Pancreas (tissue), 10 donors: ENCODE measurements at places on chromosomes 11 and 22.

DNA sequence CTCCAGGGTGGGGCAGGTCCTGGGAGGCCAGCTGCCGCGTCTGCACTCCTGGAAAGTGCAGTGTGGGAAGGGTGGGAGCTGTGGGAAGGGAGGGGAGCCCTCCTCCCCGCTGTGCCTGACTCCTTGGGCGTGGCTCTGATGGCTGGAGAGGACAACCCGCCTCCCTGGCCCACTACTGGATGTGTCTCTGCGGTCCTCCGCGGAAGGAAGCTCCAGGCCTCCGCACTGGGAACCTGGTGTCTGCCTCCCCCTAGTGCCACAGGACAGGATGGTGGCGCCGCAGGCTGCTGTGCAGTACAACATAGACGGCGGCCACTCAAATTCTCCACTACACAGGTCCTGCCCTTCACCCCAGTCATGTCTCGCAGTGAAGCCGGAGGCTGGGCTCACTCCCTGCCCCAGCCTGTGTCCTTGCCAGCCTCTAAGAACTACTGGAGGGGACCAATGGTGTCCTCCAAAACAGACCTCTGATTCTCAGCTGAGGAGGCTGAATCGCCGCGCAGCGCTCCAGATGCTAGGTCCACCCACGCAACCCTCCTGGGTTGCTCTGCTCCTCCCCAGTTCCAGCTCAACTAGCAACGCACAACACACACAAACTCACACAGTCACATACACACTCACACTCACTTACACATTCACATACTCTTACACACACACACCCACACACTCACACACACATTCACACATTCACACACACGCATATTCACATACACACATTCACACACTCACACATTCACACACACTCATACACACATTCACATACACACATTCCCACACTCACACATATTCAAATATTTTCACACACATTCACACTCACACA, 12.4 kb upstream of the DSCAML1 start:
- peaks cover under 1% of the 10 kb centered on the region for H3K4me1 ChIP-seq
- H3K36me3 ChIP-seq: no peaks in the 10 kb centered on the region
- H3K27ac ChIP-seq: no peak overlapping the region
- DNase-seq: no peak

GRCh38 chr11:33932721-33933120, 40.8 kb upstream of the LMO2 start:
- no peak overlapping the region for H3K4me3 ChIP-seq
- H3K36me3 ChIP-seq: no peaks in the 10 kb centered on the region
- H3K27me3 ChIP-seq: no peaks in the 10 kb centered on the region
- no peak for DNase-seq
- peaks cover 4% of the 10 kb centered on the region for H3K4me1 ChIP-seq

DNA sequence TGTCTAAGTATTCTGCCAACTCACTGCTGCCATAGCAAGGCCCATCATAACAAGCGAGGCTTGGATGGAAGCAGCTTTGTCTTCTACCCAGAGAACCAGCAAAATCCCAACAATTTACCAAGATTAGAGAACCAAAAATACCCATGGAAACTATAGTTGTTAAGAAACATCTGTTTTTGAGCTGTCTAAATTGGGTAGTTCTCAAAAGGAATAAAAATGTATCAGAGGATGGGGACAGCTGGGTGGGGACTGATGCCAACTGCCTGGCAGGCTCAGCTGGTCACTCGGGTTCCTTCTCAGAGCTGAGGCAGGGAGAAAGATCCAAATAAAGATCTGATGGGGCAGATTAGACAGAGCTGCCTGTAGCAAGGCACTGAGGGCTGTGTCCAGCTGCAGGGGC, 85.9 kb upstream of the GRK3 start:
- no peak for DNase-seq
- no peak overlapping the region for H3K4me3 ChIP-seq
- H3K4me1 ChIP-seq: peaks cover 3% of the 10 kb centered on the region
- H3K36me3 ChIP-seq: no peaks in the 10 kb centered on the region
- no peak overlapping the region for H3K27ac ChIP-seq

DNA sequence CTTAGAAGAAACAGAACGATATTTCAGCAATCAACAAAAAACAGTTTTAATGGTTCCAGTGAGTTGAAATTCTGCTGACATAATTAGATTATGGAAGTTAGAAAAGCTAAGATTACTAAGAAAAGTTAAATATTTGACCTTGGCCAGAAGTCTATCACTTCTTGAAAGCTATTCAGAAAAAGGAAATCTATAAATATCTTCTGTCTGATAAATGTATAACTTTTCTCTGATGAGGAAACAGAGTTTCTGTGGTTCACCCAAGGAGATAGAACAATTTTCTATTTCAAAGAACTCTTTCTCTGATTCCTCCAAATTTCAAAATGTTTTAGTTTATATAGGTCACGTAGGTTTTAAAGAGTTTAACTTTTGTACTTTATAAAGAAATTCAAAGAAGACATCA, 438.4 kb upstream of the CHORDC1 start:
- no peak overlapping the region for H3K27ac ChIP-seq
- no peaks in the 10 kb centered on the region for H3K27me3 ChIP-seq
- no peaks in the 10 kb centered on the region for H3K36me3 ChIP-seq
- no peak for DNase-seq

- H3K4me3 ChIP-seq: no peak overlapping the region
- H3K4me1 ChIP-seq: no peaks in the 10 kb centered on the region
- no peak overlapping the region for H3K27ac ChIP-seq
- H3K27me3 ChIP-seq: no peaks in the 10 kb centered on the region
- DNase-seq: no peak
These were observed 368.9 kb downstream of the DDX10 start for GRCh38 chr11:109033627-109034338.
